ENCODE measurements at places on chromosomes 13 and 19.

DNA sequence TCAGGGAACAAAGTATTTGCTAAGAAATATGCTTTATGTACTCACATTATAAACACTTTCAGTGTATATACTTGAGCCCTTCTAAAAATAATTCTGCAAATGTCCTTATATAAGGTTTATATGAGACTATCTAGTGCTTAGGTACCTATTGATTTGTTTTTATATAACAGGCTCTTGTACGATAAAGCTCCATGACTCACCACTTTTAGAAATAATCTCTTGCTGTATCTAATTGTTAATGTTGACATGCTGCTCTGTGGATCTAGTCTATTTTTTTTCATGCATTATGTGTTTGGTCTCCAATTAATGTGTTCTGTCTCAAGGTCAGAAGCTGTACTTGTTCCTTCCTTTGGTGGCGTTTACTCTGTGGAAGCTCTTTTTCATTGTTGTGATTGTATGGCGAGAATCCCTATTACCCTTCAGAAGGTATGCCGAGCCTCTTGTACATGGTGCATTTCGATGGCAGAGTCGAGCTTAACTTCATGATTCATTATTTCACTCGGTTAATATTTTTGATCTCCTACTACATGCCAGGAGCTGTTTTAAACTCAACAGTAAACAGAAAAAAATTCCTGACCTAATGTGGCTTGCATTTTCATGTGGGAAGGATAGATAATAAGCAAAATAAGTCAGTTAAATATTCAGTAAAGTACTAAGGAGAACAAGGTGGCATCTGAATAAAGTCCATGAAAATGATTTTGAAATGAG is 361.6 kb downstream of the COG6 start:
- DNase-seq: no peak

GRCh38 chr13:57996717-57997116 is 365.2 kb downstream of the PCDH17 start:
- no peak for DNase-seq

DNA sequence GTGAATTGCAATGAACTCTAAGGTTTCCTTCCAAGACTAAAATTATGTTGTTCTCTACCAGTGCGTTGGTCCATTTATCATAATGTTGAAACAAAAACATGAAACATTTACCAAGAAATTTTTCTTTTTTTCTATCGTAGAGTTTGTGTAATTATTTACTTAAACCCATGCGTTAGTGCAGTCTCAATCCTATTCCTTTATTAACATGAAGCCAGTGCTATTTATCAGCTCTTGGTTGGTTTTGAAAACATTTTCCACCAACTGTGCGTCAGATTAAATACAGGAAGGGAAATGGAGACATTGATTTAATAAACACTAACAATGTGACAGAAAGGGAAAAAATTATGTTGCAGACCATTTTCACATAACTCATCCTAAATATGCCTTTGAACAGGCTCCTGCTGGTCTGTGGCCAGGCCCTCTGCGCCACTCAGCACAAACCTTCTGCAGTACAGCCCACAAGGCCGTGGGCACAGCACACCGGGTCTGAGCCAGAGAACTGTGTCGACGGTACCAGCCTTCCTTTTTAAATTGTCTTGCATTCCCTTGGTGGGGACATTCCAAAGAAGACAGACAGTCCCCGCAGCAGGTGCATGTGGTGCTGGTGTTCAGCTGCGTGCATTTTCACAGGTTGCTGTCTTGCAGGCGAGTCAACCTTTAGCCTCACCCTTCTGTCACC is 135.8 kb downstream of the SHISA2 start:
- DNase-seq: no peak

DNA sequence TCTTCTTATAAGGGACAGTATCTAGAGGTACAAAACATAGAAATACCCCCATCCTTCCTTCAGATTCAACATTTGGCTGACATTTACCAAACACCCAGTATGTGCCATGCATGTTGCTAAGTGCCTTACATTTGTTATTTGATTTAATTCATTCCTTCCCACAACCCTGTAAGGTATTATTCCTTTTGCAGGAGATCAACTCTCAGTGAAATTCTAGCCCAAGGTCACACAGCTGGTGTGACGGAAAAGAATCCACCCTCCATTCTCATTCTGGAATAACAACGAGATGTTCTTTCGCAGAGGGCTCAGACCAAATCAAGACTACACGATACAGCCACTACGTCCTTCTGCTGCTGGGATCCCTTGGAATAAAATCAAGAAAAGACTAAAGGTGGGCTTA is 67.8 kb downstream of the C13orf42 start:
- no peak for DNase-seq

DNA sequence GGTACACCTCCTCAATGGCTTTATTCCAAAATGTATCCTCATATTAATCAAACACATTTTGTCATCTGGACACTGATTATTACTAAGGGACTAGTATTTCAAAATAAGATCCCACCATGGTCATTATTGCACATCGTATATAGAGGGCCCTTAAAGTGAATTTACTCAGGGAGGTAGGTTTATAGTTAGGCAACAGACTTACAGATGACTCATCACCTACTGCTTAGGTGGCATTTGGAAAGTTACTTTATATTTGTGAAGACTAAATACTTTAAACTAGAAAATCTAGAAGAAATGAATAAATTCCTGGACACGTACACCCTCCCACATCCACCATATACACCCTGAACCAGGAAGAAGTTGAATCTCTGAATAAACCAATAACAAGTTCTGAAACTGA is 353.0 kb downstream of the KCTD12 start:
- DNase-seq: no peak

GRCh38 chr13:49641801-49642291 is 13.5 kb downstream of the ARL11 start:
- DNase-seq: no peak

- no peak for DNase-seq
Observed at GRCh38 chr19:9702186-9702585, 27.3 kb upstream of the ZNF562 start.

GRCh38 chr13:37594550-37594949 is 4.0 kb downstream of the POSTN start:
- no peak for DNase-seq

DNA sequence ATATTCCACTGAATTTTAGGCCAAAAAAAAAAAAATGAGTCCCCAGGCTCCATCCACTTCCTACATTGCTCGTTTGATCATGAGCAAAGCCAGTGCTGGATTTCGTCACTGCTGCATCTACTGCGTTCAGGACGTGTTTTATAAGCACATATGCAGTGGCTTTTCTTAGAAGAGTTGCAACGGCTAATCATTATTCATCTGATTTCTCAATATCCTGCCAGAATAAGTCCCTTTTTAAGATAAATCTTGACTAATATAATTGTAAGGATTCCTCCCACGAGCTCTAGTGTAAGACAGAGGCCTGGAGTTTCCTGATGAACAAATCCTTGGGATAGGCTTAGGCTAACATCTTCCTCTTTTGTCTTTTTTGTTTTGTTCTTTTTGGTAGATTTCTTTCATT is 19.5 kb downstream of the FAM124A start:
- no peak for DNase-seq

DNA sequence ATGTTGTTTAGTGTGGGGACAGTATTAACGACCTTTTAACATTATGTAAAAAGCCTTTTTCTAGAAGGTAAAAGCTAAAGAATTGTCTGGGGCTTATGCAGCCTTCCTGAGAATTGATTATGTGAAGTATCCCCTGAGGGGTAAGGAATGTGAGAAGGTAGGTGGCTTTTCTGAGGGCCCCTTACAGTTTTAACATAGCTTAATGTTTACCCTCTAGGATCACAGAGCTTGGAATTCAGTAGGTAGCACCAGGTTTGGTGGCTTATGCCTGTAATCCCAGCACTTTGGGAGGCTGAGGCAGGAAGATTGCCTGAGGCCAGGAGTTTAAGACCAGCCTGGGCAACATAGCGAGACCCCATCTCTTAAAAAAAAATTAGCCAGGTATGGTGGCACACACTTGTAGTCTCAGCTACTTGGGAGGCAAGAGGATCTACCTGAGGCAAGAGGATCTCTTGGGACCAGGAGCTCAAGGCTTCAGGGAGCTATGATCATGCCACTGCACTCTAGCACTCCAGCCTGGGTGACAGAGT is 101.3 kb downstream of the OLFM4 start:
- no peak for DNase-seq

DNA sequence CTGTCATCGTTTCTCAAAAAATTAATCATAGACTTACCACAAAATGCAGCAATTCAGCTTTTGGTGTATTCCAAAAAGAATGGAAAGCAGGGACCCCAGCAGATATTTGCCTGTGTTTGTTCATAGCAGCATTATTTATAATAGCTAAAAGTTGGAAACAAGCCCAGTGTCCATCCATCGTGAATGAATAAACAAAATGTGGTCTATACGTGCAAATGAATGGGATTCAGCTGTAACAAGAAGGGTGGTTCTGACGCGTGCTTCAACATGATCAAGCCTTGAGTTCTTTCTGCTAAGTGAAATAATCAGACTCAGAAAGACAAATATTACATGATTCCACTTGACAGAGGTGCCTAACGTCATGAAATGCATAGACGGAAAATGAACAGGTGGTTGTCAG is 36.4 kb downstream of the PSG11 start:
- DNase-seq: no peak

DNA sequence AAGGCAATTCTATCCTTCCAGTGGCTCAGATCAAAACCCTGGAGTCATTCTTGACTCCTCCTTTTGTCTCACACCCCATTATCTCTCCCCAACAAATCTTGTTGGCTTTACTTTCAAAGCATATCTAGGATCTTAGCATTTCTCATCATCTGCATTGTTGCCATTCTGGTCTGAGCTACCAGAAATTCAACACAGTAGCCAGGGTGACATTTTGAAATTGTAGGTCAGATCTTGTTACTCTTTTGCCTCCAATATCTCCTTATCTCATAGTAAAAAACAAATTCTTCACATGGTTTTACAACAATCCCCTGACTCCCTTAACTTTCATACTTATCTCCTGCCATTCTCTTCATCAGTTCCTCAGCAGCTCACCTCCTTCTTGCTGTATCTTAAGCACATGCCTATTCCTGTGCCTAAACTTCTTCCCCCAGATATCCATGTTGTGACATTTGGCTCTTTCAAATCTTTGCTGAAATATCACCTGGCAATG is 115.8 kb downstream of the KLF5 start:
- no peak for DNase-seq

- DNase-seq: peak; percentile 78
Observed at GRCh38 chr13:46321494-46322225, 65.4 kb downstream of the RUBCNL start.

GRCh38 chr13:51091839-51092238 is 19.2 kb downstream of the C13orf42 start:
- DNase-seq: no peak

DNA sequence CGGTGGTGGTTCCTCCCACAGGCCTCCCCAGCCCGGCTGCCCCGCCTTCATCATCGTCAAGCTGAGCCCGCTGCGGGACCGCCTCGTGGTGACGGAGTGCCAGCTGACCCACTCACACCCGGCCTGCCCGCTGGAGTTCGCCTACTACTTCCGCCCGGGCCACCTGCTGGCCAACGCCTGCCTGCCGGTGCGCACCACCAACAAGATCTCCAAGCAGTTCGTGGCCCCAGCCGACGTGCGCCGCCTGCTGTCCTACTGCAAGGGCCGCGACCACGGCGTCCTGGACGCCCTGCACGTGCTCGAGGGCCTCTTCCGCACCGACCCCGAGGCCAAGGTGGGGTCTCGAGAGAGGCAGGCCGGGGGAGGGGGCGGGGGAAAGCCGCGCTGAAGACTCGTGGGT is 12.0 kb downstream of the ZSWIM9 start:
- DNase-seq: no peak

DNA sequence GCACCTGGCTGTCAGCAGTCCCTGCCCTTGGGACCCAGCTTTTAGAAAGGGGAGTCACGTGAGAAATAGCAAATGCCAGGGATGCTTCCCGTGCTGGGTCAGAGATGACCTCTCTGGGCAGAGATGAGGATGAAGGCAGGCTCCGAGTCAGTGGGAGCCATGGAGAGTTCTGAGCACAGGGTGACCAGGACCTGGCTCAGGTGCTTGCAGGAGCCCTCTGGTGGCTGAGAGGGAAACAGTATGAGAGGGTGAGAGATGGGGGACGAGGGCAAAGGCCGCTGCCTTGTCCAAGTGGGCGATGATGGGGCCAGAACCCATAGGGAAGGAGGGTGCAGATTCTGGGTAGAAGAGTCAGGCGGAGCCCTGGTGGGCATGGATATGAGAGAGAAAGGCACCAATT is 15.8 kb downstream of the TMED1 start:
- no peak for DNase-seq

DNA sequence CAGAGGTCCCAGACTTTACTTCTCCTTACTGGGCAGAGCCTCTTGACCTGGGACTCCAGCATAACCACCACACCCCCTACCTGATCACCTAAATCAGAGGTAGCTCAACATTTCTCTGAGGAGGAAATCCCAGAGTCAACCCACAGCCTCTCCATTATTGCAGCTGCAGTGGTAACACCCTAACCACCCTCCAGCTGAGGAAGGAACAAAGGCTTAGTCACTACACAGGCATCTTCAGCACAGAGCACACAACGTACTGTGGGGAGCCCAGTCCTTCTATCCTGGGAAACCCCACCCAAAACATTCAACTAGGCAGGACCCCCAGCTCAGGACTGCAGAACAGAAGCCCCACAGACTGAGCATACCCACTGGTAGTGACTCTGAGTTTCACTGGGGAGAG is 824.7 kb upstream of the SLITRK5 start:
- DNase-seq: no peak

DNA sequence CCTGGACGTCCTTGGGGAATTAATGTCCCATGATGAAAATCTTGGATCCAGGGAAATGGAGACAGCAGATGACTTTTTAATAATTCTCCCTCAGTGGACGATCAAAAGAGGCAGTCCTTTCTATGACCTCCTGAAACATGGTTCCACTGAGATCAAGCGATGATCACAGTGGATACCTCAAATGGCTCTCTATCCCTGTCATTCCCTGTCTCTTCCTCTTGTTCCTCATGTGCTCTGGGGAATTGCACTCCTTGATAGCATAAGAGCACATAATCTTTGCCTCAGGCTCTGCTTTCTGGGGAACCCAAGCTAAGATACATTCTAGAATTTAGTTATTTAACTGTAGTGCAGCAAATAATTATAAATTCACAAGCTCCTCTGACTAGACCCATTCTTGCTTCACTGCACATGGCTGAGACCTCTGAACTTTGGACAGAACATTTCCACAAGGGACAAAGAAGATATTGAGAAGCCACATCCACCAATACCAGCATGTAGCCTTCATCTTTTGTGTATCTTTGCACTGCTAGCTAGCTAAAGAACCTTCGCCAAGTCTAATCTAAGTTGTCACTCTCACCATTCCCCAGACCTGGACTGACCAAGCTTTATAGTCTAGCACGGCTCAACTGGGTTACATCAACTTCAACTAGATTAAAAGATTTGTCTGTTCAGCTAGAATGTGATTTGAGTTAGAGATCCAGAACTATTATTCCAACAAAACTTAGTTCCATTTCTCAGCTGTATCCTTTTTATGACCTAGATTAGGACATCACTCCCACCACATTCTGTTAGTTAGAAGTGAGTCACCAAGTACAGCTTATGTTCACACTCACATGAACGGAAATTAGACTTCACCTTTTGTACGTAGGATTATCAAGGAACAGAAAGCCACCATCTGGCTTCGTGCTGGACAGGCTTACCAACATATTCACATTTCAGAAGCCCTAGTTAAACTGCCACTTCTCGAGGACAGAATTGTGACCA is 142.7 kb downstream of the SUCLA2 start:
- no peak for DNase-seq

- no peak for DNase-seq
Observed at GRCh38 chr19:16085115-16085514, 8.8 kb downstream of the TPM4 start.
